SHP77 treated with DMSO at 0.1 percent for 48 hours (cell line): ENCODE measurements at places on chromosomes 12 and 14.

DNA sequence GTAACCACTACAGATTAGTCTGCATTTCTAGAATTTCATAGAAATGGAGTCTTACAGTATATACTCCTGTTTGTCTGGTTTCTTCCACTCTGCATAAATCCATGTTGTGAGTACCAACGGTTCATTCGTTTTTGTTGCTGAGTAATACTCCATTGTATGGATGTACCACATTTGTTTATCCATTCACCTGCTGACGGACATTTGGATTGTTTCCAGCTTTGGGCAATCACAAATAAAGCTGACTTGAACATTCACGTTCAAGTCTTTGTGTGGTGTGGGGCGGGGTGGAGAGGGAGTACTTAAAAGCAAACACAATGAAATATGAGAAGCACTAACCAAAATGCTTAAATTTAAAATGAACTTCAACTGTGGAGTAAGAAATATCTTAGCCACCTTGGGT lies 7.1 kb downstream of the HECTD4 start:
- peak; percentile 14 for DNase-seq

DNA sequence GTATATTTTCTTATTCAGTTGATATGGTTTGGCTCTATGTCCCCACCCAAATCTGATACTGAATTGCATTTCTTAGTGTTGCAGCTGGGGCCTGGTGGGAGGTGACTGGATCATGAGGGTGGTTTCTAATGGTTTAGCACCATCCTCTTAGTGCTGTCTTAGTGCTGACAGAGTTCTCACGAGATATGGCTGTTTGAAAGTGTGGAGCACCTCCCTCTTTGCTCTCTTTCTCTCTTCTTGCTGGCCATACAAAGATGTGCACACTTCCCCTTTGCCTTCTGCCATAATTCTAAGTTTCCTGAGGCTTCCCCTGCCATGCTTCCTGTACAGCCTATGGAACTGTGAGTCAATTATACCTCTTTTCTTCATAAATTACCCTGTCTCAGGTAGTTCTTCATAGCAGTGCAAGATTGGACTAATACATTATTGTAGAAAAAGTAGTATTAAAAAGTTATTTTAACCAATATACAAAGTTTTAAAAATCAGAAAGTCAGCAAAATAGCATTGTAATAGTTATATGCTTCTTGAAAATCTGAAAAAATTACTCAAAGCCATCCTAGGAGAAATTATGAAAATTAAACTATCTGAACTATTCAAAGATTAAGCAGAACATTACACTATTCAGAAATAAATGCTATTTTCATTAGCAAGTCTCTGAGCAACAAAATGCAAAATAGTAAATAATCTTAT lies 84.1 kb downstream of the PPP1R12A start:
- no peak for DNase-seq

DNA sequence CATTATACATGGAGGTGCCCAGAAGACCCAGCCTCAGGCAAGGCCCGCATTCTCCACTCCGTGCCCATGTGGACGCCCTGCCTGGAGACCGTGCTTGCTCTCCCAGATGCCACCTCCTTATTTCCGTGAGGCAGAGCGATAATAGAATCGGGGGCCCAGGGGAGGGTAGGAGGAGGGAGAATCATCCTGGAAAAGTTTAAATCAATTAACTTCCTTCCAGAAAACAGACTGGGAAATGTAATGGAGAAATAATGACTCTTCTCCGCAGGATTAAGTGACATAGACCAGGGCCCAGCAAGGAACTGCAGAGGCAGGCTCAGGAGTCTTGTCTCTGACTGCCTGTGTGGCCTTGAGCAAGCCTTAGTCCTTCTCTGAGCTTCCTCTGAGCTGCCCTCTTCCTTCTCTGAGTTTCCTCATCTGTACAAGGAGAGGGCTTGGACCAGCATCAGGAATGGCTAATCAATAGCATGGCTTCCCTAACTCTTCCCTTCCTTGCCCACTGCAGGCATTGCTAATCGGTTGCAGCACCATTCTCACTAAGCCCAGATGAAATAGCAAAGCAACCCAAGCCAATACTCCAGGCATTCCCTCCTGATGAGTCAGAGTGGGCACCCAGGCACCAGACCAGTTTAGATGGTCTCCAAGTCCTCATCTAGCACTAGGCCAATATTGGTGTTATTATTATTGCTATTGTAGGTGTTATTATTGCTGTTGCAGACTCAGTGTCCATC lies 11.3 kb upstream of the FAM222A start:
- DNase-seq = no peak

- peak; percentile 87 for DNase-seq
Observed at GRCh38 chr12:68331869-68332727, at the start of gene MDM1. Gene MDM1 (minus strand): TSS chr12:68332362. CDS start chr12:68332245, 117 bp downstream.

GRCh38 chr12:48961801-48962200 lies 4.5 kb upstream of the ARF3 start:
- no peak for DNase-seq

DNA sequence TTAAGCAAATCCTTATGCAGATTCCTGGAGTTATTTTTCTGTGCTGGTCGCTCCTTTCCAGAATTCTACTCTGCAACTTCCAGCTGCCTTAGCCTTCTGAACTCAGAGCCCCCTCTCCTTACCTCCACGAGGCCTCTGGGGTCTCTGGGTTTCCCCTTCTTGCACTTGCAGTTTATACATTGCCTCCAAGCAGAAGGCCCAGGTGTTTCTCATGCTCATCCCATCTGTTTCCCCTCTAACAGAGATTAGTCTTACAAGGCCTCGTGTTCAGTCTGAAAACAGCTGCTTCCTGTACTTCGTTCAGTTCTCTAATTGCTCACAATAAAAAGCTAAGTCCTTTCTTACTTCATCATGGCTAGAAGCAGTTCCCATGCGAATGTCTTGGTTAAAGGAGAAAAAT lies 134.4 kb upstream of the FGD4 start:
- DNase-seq = peak; percentile 6

DNA sequence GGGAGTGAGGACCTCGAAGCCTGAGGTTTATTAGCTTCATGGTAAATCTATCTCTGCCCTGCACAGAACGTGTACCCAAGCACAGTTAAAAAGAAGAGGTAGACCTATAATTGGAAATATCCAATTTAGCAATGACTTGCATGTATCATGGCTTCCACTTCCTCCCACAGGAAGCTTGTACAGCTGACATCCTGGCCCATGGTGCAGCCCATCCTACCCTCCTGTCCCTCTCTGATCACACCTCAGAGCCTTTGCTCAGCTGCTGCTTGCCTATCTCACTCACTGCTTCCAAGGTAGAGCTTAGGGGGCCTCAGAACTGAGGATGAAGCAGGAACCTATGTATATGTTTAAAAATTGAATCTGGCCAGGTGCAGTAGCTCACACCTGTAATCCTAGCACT lies 4.3 kb upstream of the BCDIN3D start:
- no peak for DNase-seq

DNA sequence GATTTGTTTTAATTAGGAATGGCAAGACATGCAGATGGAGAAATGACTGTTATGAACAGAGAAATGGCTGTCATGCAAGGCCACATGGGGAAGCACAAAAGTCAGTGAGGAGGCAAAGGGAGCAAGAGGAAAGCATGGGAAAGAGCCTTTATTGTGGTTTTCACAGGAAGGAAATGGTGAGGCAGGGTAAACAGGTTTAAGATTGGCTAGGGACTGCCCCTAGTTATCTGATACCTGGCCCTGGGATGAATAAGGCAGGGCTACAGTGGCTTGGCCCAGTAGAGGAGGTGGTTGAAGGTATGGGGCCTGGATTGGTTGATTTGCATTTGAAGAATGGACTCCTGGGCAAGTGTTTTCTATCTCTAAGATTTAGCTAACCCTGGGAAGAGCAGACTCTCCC lies 168.7 kb upstream of the CNOT2 start:
- DNase-seq = no peak

DNA sequence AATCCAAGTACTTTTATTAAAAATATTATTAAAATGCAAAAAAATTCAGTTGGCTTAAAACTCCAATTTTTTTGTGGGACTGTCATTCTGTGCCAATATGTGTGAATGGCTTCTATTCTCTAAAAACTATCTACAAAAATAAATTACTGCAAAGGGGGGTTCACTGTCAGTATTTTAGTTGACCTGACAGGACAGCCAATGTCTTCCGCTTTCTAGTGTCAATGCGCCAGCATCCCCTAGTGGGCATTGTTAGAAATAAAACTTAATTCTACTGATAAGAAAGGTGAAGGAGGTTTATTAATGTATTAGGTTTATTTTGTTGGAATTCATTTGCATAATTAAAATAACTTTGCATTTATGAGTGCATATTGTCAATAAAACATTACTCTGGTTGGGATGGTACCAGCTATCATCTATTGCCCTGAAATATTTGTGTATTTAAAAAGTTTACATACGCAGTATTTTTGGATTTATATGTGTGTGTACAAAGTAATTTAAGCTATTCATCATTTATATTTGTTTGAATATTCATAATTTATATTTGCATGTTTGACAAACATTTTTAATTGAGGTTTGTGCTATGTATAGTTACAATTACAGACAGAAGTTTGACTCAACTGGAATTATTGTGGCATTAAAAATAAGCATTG lies 527.2 kb downstream of the FLRT2 start:
- DNase-seq = peak; percentile 12

GRCh38 chr12:52648012-52648550 lies 3.9 kb downstream of the KRT2 start:
- no peak for DNase-seq

GRCh38 chr12:52350786-52351185 lies 16.5 kb downstream of the KRT85 start:
- no peak for DNase-seq

GRCh38 chr14:75393794-75394193 lies 34.0 kb upstream of the JDP2 start:
- no peak for DNase-seq

DNA sequence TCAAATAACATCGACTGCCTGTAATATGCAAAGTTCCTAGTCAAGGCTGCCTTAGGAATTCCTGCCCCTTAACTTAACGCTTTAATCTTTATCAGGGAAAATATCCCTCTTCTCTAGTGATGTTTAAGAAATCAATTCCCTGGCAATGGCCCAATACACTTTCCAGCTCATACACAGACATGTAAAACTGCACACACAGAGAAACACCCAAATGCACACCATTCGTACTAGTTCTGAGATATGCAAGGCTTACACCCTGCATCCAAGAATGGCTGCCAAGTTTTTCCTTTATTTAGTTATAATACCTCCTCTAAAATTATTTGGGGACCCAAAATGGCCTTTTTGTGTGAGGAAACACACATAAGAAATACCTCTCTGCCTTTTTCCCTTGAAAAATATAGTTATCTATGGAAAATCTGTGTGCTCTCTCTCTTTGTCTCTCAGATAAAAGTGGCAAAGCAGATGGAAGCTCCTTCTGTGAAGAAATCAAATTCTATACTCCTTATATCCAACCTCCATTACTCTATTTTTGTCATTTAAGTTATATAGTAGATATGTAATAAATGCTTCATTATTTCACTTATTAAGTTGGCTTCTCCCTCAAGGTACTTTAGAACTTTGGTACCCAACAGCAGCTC lies 120.0 kb upstream of the MDM1 start:
- DNase-seq = no peak

- DNase-seq = no peak
Observed at GRCh38 chr14:40058901-40059897, 627.0 kb upstream of the FBXO33 start.

- no peak for DNase-seq
Observed at GRCh38 chr14:20827326-20827725, 24.7 kb upstream of the RNASE1 start.

- DNase-seq = no peak
Observed at GRCh38 chr12:107139787-107140186, 46.4 kb upstream of the CRY1 start.

DNA sequence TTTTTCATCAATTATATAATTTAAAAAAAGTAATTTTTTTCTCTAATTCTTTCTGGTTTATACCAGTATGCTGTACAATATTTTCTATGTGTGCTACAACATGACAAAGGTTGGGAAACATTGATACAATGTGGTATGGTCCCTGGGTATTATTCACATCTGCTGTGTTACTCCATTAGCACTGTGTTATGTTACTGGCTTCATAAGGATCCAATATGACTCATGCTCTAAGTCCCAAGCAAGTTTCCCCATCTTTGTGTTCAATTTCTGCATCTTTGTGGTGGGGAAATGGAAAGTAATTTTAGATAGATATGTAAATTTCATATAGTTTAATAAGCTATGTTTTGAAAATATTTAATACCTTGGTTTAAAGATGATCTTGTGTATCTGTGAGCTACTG lies 35.8 kb downstream of the FBXO33 start:
- DNase-seq = no peak

DNA sequence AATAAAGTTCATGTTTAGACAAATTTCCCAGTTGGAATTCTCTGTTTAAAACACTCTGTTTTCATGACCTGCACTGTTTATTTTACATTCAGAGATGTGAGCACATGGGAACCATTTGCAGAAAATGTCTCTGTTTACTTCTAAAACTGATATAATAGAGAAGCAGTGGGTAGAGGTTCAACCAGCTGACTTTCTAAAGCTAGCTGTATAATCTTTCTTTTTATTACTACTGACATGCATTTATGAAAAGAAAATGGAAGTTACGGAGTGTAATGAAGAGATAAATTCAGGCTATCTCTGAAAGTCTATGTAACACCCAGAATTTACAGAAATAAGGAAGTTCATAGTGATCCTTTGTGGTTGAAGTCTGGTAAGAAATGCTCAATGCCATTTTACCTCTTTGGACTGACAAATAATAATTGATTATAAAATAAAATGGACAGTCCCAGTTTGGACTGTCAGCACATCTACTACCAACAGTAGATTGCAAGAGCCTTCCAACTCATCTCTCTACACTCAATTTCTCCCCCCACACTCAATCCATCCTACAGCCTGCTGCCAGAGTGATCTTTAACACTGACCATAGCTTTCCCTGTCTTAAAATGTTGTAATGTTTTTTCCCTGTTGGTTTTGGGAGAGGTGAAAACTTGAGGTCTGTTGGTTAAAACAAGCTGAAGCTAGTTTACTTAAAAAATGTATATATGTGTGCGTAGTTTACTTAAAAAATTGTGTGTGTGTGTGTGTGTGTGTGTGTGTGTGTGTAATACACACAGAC lies 137.4 kb downstream of the AEBP2 start:
- DNase-seq = no peak

- no peak for DNase-seq
Observed at GRCh38 chr14:77243853-77244252, 27.2 kb downstream of the NGB start.

GRCh38 chr12:11946161-11946560 lies 124.6 kb upstream of the BCL2L14 start:
- no peak for DNase-seq

DNA sequence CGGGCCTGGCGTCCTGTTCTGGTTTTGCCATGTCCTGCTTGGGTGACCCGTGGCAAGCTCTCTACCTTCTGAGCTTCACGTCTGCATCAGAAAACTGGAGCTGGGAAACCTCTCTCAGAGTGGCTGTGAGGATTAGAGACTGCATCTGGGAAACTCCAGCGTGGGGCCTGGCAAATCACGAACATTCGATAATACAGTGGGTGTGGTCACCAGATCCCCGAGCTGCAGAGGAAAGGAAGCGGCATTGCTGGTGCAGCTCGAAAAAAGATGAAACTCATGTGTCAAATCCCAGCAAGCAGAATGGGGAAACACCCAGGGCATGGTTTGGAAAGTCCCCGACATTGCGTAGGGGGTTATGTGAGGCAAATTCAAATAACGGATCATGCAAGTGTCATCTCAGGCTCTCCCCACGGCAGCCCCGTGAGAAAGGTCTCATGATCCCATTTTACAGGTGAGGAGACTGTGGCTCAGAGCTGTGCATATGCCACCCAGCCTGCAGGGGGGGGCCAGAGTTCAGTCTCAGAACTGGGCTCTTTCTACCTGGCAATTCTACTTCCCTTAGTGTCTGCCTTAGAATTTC lies 98.1 kb upstream of the VRK1 start:
- DNase-seq = no peak

- no peak for DNase-seq
Observed at GRCh38 chr14:54762296-54762695, 140.3 kb downstream of the GCH1 start.
